ENCODE measurements at places on chromosomes 4 and X.

DNA sequence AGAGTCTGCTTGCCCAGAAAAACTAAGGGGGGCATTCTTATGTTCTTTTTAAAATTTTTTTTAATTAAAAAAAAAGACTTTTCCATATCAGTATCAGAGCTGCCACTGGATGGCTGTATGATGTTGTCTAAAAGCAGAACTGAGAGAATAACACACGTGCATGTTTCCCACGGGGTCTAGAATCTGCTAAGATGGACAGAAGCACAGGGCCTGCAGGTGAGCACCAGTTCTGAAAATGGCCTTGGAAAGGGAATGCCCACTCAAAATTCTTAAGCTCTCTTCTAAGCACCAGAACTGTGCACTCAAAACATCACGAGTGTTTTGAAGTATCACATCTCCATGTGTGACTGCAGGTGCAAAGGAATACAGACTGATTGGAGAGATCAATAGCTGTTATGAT, 61.1 kb downstream of the ARAP2 start:
- DNase-seq, result no peak

- no peak for DNase-seq
Observed at GRCh38 chr4:90080116-90080515, 47.1 kb upstream of the CCSER1 start.

- no peak for DNase-seq
Observed at GRCh38 chrX:104084534-104085277, 8.7 kb upstream of the TMSB15C start.

GRCh38 chr4:95018785-95019184, 261.0 kb downstream of the BMPR1B start:
- no peak for DNase-seq

DNA sequence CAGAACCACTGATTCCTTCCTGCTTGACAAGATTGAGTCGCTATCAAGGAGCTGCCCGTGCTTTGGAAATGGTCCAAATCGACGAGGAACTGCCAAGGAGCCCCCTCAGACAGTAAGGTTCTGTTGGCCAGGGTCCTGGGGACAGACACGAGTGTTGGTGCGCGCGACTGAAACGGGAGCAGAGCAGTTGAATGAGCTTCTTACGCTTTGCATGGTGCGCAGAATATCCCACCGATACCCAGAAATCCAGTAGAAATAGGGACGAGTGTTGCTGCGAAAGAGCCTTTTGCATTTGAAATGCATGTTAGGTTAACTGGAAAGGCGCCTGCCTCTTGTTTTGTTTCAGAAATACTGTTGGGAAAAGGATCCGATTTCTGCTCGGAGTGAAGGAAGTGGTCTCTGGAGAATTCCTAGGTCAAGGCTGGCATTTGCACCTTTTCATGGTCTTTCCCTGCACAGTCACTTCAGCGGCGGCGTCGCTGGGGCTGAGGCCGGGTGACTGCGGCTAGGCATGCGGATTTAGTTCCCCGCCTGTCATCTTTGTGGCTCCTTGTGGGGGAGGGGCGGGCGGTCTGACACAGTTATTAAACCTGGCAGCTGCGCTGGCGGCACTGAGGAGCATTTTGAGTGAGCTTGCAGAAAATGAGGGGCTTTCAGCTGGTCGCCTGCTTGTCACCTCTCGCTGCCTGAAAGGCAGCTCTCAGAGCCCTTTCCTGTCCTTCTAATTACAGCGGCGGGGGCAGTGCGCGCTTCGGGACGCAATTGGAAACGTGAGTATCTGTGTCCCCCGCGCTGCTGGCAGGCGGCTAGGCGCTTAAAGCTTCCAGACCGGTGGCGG, 51.5 kb upstream of the TRIM2 start:
- DNase-seq, result peak; percentile 88

Data from OCI-M1 (cell line).